Fibroblast of lung (primary cell): ENCODE measurements at places on chromosomes 1 and 21.

DNA sequence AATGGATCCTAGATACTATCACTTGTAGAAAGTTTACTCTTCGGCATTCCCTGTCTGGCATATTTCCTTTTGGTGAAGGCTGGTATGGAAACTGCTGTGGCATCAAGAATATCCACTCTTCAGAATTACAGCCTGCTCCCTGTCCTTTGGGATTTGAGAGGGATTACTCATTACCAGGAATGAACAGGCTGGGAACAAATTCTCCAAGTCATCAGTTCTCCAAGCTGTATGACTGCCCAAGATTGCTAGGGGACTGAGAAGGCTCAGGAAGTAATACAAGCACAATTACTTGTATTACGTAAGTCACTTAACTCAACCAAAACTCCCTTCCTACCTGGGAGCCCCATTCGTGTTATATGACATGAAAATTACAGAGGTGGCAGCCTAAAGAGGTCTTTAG, 49.6 kb downstream of the CD58 start:
- DNase-seq = peak; percentile 69

GRCh38 chr1:62589321-62589720, 8.0 kb upstream of the ANGPTL3 start:
- peak; percentile 88 for DNase-seq

- no peak for DNase-seq
Measured at GRCh38 chr1:119943216-119943615, 46.9 kb upstream of the ADAM30 start.

DNA sequence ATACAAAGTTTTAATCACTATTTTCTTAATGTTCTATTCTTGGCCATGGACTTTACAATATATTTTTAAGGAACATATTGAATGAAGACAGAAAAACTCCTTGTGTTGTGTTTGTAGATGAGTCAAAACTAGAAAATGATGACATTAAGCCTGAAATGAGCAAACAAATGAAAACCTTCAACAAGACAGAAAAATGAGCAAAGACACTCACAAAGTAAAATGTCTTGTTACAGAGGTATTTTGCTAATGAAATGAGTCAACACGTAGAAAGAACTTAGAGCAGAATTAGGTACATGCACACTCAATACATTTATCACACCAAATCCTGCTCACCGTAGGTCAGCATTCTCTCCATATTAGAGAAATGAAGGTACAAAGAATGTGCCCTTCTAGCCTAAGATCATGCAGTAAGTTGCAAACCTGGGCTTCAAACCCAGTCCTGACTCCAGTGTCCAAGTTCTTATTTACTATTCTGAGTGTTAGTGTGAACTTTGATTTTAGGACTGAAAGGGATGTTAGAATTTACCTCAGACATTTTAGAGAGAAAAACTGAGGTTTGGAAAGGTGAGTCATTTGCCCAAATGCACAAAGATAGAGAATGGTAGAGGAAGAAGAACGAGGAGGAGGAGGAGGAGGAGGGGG, 133.9 kb upstream of the SGIP1 start:
- no peak for DNase-seq

DNA sequence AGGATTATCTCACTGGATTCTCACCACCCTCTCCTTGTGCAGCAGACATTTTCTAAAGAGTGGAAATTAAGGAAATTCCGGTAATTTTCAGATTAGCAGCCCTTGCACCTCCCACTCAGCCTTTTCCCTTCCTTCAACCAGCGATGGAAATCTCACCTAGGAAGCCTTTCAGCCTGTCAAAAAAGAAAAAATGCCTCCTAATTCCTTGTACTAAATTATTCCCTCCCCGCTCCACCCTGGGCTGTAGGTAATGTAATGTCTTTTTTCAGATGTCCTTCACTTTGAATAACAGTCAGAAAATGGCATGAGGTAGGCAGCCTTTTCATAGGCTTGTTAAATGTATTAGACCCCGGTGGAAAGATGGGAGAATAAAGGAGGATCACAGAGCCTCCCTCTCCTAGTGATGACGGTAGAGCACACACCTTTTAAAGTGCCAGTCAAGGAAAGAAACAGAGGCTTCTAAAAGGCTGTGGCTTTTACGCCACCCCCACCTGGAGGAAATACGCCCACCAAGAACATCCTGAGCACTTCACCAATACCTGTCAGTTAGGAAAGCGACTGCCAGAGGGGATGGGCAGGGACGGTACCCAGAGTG, 62.8 kb upstream of the NEK2 start:
- no peak for DNase-seq

DNA sequence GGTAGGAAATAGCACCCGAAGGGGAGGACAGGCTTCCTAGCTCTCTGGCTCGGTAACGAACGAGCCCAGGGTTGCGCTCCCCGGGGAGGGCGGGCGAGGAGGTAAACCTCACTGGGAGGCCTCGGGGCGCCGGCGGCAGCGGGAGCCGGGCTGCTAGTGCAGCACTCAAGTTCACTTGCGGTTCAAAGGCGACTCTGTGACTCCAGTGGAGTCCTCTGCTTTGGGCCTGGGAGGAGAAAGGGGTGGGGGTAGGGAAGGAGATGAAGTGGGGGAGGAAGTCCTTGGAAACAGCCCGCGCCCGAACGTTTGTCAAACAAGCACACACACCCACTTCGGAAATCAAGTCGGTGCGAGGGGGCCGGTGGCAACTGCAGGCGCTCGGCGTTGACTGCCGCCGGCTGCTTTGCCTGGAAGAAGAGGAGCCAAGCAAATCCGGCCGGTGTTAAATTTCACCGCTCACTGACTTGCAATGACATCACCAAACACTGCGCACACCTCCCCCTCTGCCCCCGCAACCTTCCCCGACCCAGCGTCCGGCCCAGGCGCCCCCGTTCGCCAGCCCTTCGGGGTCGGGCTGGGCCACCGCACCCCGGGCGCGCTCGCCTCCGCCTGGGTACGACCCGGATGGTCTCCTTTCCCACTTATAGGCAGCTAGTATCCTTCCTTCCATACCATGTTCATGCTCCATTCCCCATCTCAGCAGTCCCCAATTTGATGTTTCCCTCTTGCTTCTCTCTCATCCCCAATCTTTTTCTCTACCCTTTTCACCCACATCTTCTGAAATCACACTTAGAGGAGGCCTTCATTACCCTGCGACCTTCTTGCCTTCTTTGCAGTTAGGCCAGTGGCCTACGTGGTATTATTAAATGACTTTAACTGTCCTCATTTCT, at the start of gene COL24A1:
COL24A1 (minus strand) TSS at position 207 of the 890 bp plus-strand sequence. CDS start 376 bp downstream, outside the sequence.
- peak; percentile 82 for DNase-seq

- no peak for DNase-seq
Measured at GRCh38 chr1:82625537-82625936, 824.8 kb downstream of the ADGRL2 start.

DNA sequence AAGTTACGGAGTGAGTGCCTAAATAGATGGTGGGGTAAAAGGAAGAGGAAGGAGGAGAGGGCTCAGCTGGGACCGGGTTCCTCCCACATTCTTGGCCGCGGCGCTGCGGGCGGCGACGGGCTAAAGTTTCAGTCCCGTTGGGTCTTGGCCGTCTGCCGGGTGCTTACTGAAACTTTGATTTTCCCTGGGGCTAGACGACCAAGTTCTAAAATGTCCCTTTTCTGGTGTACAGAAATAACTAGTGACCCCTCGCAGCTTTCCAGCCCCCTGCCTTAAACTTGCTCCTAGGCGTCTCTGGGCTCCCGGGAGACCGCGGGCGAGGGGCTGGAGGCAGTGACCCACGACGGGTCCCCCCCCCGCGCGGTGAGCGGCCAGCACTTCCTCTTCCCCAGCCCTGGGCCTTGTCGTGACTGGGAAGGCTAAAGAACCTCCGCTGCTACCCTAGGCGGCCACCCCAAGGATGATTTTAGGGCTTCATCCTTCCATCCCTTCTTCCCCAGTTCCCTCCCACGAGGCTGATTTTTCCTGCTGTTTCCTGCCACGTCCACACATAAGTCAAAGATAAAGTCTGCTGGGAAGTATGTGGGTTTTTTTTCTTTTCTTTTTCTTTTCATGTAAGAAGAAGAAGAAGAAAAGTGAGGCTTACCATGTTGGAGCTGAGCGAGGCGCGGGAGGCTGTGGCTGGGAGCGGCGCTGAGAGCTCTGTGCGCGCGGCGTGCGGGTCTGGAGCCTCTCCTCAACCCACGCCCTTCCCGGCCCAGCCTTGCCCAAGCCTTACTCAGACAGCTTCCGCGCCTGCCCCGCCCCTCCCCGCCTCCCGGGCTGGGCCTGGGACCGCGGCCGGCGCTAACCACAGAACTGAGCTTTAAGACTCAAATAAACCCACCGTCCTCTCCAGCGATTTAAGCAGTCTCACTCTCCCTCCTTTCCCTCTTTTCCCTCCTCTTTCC, at the start of gene S100A11:
S100A11 (minus strand) TSS at position 738 of the 950 bp plus-strand sequence; CDS start at position 649, 89 bp downstream.
- DNase-seq = peak; percentile 82

DNA sequence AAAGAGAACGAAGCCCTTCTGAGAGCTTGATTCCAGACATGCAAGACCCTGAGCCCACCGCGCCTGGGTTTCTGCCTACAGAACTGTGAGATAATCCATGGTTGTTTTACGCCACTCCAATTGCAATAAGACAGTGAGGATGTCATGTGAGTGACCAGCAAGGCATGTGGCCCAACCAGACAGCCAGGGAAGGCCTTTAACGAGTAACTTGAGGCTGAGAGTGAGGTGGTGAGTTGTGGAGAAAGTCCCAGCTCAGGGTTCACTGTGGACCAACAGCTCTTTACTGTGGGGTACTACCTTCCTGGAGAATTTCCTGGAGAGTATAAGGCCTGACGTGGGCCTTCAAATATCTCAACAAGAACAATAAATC, 153.9 kb downstream of the ETS2 start:
- DNase-seq = no peak

DNA sequence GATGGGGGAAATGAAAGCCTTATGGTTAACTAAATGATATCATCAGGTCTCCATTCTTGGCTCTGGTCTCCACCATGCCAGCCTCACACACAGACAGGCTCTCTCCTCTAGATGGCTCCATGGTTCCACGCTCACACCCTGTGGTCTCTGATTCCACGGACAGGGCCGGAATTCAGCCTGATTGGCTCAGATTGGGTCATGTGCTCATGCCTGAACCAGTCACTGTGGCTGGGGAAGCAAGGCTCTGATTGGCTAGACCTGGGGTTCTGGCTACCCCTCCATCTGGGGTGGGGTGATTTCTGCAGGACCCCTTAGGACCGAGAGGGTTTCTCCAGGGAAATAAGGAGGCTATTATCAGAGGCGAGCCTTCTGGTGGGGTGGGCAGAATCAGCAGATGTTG, 277.0 kb downstream of the PTPRU start:
- peak; percentile 64 for DNase-seq

DNA sequence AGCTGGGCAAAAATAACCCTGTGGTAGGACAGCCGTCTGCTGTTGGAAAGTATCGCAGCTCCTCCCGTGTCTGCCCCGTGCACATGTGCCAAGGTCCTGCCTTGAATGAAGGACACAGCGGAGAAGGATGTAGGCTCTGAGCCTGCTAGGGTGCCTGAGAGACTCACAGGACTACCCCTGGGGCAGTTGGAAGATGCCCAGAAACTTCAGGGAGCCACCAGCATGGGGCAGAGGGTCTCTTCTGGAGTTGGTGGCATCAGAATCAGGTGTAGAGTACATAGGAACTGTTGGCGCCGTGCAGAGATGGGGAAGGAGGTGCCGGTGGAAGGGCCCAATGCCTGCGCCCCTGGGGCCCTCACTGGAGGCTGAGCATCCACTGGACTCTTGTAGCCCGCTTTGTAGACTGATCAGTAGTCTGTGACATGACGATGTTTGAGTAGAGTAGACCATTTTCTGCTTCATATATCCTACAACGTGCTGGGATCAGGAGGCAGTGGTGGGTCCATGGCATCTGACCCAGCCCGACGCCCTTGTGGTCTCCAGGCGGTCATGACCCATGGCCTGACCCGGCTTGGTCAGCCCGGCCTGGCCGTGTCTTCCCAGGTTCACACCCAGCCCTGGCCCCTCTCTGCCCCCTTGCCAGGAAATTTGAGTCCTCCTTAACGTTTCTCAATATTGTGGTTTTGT, 5.3 kb upstream of the C1orf174 start:
- no peak for DNase-seq

GRCh38 chr1:211132721-211133392, 1.1 kb downstream of the KCNH1 start:
- no peak for DNase-seq

DNA sequence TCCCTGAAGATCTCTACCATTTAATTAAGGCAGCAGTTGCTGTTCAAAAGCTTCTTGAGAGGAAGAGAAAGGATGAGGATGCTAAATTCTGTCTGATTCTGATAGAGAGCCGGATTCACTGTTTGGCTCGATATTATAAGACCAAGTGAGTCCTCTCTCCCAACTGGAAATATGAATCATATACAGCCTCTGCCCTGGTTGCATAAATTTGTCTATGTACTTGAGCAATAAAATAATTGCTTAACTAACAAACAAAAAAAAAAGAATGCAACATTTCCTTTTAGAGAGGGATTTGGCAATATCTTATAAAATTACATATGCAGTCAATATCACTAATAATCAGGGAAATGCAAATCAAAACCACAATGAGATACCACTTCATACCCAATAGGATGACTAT, 26.8 kb downstream of the ALDH9A1 start:
- DNase-seq = no peak

- DNase-seq = no peak
Measured at GRCh38 chr1:115127539-115127938, 38.2 kb upstream of the TSPAN2 start.

GRCh38 chr1:20349561-20349960, 58.9 kb downstream of the VWA5B1 start:
- DNase-seq = peak; percentile 36

GRCh38 chr1:162823231-162823630, 32.7 kb downstream of the HSD17B7 start:
- no peak for DNase-seq

DNA sequence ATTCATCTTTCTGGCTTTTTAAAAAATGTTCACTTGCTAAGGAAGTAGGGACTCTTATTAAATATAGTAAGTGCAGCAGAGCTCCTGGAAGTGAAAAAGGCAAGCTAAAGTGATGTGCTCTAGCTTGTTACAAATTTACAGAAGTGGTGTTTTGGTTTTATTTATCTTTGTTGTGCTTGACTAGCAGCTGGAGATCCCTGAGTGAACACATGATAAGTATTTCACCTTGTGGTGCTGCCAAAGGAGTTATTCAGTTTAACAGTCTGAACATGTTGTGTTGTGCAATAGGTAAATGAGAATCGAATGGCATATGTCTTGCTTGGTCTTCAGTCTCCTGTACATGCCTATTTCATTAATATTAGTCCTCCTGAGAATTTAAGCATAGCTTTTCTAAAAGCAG, 315.7 kb downstream of the TPR start:
- DNase-seq = peak; percentile 13

DNA sequence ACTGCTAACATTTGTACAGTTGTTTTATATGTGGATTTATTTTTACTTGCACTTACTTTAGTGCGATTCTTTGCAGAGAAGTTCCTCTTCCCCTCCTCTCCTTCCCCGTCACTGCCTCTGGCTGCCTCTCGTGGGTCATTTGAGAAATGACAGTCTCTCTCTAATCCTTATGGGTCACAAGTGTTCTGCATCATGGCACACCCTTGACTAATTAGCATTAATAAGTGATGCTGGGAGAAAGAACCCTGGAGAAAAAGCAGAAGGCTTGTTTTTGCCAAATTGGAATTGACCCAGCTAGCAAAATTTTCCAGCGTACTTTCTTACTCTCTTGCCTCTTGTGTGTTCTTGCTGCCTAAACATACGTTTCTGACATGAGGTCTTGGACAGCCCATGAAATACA, 301.2 kb downstream of the DUSP10 start:
- DNase-seq = peak; percentile 62
